HT1080 (cell line): ENCODE measurements at places on chromosomes 2 and 18. TPM values are rescaled to one million over a fixed set of nuclear protein-coding genes. Genes with fewer than 3 reads are reported as not detected.

PSMG2 gene
- total RNA-seq: 87.7 and 103 TPM in 2 replicates

NMUR1 gene
- total RNA-seq: not detected in 2 replicates

RAX gene
- not detected in 2 replicates for total RNA-seq

ARHGAP28 gene
- 2.5 TPM in 1 of 2 replicates, not detected in the other for total RNA-seq

CABLES1 gene
- 3.4 and 5.3 TPM in 2 replicates for total RNA-seq

ALK gene
- 0.06 TPM in 1 of 2 replicates, not detected in the other for total RNA-seq

CYP20A1 gene
- 9.9 and 10.8 TPM in 2 replicates for total RNA-seq

CCDC148 gene
- 0.39 and 0.73 TPM in 2 replicates for total RNA-seq

RANBP2 gene
- total RNA-seq: 38.4 and 42.0 TPM in 2 replicates

ALLC gene
- not detected in 2 replicates for total RNA-seq

STAT1 gene
- 29.6 and 30.7 TPM in 2 replicates for total RNA-seq

NLRC4 gene
- total RNA-seq: not detected in 2 replicates

SPP2 gene
- total RNA-seq: 0.23 TPM in 1 of 2 replicates, not detected in the other

DQX1 gene
- 0.13 and 0.18 TPM in 2 replicates for total RNA-seq

LYG2 gene
- 0.37 and 0.61 TPM in 2 replicates for total RNA-seq

SERPINB4 gene
- total RNA-seq: not detected in 2 replicates

BIN1 gene
- 68.0 and 68.8 TPM in 2 replicates for total RNA-seq

UGT1A6 gene
- total RNA-seq: not detected in 2 replicates

TMEM178A gene
- not detected in 2 replicates for total RNA-seq

ZSWIM2 gene
- total RNA-seq: not detected in 2 replicates

SP5 gene
- not detected in 2 replicates for total RNA-seq

ELOA2 gene
- not detected in 2 replicates for total RNA-seq

IL36A gene
- not detected in 2 replicates for total RNA-seq

USP37 gene
- 7.7 and 8.7 TPM in 2 replicates for total RNA-seq

ERMN gene
- 0.03 and 0.06 TPM in 2 replicates for total RNA-seq

IL37 gene
- not detected in 2 replicates for total RNA-seq

CABYR gene
- total RNA-seq: 1.0 TPM in 1 of 2 replicates, not detected in the other

PELI1 gene
- total RNA-seq: 3.6 and 4.5 TPM in 2 replicates

HTR2B gene
- total RNA-seq: not detected in 2 replicates

HMSD gene
- total RNA-seq: not detected in 2 replicates

NMS gene
- not detected in 2 replicates for total RNA-seq

ALKAL2 gene
- total RNA-seq: not detected in 2 replicates

VSNL1 gene
- not detected in 2 replicates for total RNA-seq

IL36RN gene
- not detected in 2 replicates for total RNA-seq

TRIM43 gene
- total RNA-seq: not detected in 2 replicates

SNTG2 gene
- not detected in 2 replicates for total RNA-seq

DCDC2C gene
- total RNA-seq: 0.33 and 1.1 TPM in 2 replicates

CYP27A1 gene
- not detected in 2 replicates for total RNA-seq

PLB1 gene
- 1.2 and 1.8 TPM in 2 replicates for total RNA-seq

CNGA3 gene
- not detected in 2 replicates for total RNA-seq

LIPT1 gene
- 6.6 and 7.8 TPM in 2 replicates for total RNA-seq

B4GALT6 gene
- total RNA-seq: 22.1 and 29.3 TPM in 2 replicates

ALPP gene
- total RNA-seq: not detected in 2 replicates

OR6B2 gene
- not detected in 2 replicates for total RNA-seq

SERPINB3 gene
- total RNA-seq: not detected in 2 replicates

CIB4 gene
- total RNA-seq: not detected in 2 replicates

IL18R1 gene
- 0.51 and 0.80 TPM in 2 replicates for total RNA-seq

CACNB4 gene
- total RNA-seq: 0.29 and 0.60 TPM in 2 replicates
